ENCODE measurements at places on chromosomes 2 and 18. TPM values are rescaled to one million over a fixed set of nuclear protein-coding genes. Genes with fewer than 3 reads are reported as not detected.

Gene RHOB
- polyA plus RNA-seq, result 2.6 TPM

Gene CD226
- 0.50 TPM for polyA plus RNA-seq

Gene HTRA2
- 65.8 TPM for polyA plus RNA-seq

Gene COL4A3
- polyA plus RNA-seq, result not detected

Gene PAIP2B
- 0.20 TPM for polyA plus RNA-seq

Gene RTP5
- not detected for polyA plus RNA-seq

Gene RGPD3
- polyA plus RNA-seq, result not detected

Gene C2orf66
- not detected for polyA plus RNA-seq
